ENCODE measurements at places on chromosomes 7 and 10.

GRCh38 chr7:1664711-1665548, 5.1 kb upstream of the ELFN1 start:
- DNase-seq: no peak

DNA sequence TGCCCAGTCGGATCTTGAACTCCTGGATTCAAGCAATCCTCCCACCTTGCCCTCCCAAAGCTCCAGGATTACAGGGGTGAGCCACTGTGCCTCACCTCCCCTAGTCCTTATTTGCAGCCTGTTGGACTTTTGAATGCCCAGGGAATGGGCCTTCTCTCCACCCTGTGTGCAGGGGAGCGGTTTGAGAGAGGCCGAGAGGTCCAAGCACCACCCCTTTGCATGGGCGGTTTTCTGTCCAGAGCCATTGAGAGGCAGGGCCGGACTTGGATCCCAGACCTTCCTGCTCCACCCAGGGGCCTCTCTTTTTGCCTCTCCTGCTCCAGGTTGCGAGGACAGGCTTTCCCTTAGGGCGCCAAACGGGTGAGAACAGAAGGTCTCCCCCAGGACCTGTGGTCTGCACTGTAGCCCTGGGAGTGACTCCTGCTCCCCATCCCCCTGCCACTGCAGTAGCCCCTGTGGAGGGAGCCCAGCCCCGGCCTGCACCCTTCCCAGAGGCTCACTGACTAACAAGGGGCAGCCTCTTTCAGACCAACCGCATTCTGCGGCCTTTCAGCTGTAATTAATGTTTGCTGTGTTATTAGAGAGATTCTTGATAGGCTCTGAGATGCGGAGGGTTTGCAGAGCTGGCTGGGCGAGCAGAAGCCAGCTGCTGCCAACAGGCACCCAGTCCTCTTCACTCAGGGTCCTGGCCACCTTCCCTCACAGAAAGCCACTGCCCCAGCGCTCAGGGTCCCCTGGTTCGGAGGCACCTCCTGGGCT, 57.9 kb downstream of the ELFN1 start:
- DNase-seq: no peak

- DNase-seq: no peak
These were observed 505 bp downstream of the HNRNPA2B1 start for GRCh38 chr7:26200038-26200443.

DNA sequence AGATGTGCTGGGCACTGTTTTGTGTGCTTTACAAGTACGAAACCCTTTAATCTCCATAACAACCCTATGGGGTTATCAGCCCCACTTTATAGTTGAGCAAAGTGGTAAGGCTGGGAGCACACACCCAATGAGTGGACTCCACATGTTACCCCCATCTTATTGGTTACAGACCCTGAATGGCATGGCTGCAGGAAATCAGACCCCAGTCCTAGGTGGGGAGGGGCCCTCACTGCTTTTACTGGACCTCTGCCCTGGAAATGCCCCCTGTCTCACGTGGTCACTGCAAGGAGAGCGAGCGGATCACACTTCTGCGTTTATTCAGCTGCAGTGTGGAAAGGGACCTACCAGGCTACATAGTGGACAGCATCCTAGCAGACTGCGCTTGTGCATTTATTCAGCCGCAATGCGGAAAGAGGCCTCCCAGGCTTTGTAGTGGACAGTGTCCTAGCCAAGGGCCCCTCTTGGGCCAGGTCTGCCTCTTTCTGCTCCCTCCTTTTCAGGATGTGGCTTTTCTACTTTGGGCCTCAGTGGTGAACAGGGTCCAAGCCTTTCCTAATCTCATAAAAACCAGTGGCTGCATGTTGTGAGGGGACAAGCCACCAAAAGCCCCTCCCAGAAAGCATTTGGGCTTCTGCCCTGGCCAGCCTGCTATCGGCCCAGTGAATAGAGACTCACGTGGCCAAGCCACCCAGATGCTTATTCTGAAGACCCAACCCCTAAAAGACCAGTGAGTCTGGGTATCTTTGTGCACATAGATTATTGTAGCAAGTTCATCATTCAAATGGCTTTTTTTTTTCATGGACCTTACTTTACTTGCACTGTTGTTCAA, 405.7 kb upstream of the RNF32 start:
- DNase-seq: no peak

- no peak for DNase-seq
These were observed 51.7 kb upstream of the CALD1 start for GRCh38 chr7:134727711-134728110.

DNA sequence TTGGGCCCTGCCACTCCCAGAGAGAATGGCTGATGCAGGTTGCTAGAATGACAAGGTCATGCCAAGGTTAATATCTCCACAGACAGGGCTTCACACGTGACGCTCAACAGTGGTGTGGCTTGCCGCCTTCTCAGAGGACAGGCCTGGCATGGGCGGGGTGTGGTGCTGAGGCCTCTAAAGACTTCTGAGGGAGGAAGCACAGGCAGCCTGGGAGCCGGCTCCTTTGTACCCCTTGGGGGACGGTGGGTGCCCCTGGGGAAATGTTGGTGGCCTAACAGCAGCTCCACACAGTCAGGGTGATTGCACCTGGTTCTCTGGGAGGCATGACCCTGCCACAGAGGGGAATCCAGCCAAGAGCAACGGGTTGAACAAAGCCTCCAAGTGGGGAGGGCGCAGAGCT, 115.1 kb downstream of the PKD1L1 start:
- no peak for DNase-seq

DNA sequence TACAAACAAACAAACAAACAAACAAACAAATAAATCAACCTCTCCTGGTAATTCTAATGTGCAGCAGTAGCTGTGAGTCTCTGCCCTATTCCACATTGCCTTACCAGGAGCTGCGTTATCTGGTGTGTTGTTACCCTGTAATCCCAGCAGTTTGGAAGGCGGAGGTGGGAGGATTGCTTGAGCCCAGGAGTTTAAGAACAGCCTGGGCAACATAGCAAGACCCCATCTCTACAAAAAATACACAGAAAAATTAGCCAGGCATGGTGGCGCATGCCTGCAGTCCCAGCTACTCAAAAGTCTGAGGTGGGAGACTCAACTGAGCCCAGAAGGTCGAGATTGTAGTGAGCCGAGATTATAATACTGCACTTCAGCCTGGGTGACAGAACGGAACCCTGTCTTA, 192.7 kb downstream of the EXOC4 start:
- DNase-seq: no peak

DNA sequence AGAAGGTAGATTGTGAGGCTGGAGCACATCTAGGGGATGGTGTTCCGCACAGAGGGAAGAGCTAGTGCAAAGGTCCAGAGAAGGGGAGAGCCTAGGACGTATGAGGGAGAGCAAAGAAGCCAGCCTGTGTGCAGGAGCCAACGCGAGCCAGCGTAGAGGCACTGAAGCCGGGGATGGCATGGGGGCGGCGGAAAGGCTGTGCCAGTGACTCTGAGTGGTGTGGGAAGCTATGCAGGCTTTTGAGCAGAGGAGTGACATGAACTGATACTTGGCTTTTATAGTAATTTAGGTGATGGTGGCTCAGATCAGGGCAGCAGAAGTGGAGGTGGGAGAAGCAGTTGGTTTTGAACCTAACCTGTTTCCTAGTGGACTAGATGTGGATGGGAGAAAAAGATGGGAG, 65.8 kb downstream of the ATXN7L1 start:
- no peak for DNase-seq

DNA sequence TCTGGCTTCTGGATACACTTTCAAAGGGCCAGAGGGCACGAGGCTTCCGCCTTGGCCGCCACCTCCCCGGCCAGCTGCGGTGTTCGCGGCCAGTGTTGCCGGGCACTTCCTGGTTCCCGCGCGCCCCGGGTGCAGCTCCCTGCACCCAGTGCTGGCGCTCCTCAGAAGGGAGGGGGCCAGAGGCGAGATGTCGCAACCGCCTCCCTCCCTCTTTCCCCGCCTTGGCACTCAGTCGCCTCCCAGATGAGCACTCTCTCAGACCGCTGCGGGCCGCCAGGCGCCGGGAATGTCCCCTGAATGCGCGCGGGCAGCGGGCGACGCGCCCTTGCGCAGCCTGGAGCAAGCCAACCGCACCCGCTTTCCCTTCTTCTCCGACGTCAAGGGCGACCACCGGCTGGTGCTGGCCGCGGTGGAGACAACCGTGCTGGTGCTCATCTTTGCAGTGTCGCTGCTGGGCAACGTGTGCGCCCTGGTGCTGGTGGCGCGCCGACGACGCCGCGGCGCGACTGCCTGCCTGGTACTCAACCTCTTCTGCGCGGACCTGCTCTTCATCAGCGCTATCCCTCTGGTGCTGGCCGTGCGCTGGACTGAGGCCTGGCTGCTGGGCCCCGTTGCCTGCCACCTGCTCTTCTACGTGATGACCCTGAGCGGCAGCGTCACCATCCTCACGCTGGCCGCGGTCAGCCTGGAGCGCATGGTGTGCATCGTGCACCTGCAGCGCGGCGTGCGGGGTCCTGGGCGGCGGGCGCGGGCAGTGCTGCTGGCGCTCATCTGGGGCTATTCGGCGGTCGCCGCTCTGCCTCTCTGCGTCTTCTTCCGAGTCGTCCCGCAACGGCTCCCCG, at the start of gene FFAR4:
Gene FFAR4, plus strand, starts transcription at position 231 of the 842 bp plus-strand sequence. Its CDS starts 56 bp downstream, at position 287.
- no peak for DNase-seq

- no peak for DNase-seq
These were observed 692.6 kb downstream of the SUGCT start for GRCh38 chr7:40827222-40828085.

DNA sequence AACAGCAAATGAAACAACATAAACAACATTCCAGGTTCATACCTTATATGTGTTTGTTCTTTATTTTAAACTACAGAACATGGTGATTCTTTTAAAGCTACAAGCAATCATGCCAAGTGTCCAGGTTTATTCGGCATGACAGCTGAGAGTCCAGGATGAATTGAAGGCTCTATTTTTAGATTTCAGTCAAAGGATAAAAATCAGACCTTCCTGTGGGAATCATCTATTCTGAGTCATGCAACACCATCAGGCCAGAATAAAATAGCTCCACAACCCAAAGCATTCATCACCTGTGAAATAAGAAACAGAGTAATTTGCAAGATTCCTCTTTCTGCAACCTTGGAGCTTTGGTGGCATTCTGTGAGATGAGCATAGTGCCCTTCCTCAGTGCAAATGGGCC, 292.4 kb upstream of the MYO3A start:
- DNase-seq: no peak

- DNase-seq: no peak
These were observed 485.6 kb upstream of the GRM3 start for GRCh38 chr7:86158111-86158510.

GRCh38 chr7:29877196-29877595, 70.9 kb downstream of the WIPF3 start:
- no peak for DNase-seq
